ENCODE measurements at places on chromosomes 16 and 17. TPM values are rescaled to one million over a fixed set of nuclear protein-coding genes. Genes with fewer than 3 reads are reported as not detected.

UTS2R gene
- total RNA-seq: not detected

CA7 gene
- total RNA-seq: not detected

SPATA32 gene
- total RNA-seq: not detected

DLX4 gene
- total RNA-seq: not detected

DNA sequence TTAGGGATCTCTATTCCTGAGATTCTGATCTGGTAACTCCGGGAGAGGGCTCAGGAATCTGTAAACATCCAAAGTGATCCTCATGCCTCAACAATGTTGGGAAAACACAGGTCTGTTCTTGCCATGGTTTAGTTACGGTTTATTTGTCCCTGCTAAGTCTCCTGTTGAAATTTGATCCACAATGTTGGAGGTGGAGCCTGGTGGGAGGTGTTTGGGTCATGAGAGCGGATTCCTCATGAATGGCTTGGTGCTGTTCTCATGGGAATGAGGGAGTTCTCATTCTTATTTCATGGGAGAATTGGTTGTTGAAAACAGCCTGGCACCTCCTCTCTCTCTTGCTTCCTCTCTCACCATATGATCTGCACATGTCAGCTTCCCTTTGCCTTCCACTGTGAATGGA lies 608.6 kb upstream of the GOT2 start:
- DNase-seq: no peak

MYO15A gene
- total RNA-seq: 0.32 TPM
